ENCODE measurements at places on chromosomes 6 and 20.

GRCh38 chr6:157060440-157060952 lies 262.8 kb downstream of the TMEM242 start:
- no peak for DNase-seq
- H3K36me3 ChIP-seq, result no peaks in the 10 kb centered on the region
- H3K27ac ChIP-seq, result no peak overlapping the region

DNA sequence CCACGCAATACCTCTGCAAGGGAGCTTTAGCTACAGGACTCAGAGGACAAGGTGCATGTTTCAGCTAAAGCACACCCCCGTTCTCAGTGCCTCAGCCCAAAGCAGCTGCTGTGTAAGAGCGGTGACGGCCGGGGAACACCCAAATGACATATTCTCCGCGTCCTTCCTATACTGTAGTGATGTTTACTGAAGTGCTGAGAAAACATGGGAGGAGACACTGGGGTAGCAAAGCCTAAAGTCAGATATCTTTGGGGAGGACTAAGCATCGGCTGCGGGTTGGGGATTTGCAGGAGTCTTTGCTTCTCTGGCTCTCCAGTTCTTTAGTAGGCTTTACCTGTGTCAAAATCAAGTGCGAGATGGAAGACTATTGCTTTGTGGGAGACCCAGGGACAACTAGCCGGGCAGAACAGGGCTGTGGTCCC lies 1.7 kb downstream of the SLC22A23 start:
- H3K4me1 ChIP-seq, result peaks cover 21% of the 10 kb centered on the region
- peak; percentile 23 for DNase-seq
- peak overlapping the region; percentile 51 for H3K4me3 ChIP-seq

- no peak overlapping the region for H3K4me3 ChIP-seq
- DNase-seq, result no peak
- no peaks in the 10 kb centered on the region for H3K27me3 ChIP-seq
- no peak overlapping the region for H3K27ac ChIP-seq
These were observed 177.0 kb downstream of the FOXC1 start for GRCh38 chr6:1786455-1787453.

DNA sequence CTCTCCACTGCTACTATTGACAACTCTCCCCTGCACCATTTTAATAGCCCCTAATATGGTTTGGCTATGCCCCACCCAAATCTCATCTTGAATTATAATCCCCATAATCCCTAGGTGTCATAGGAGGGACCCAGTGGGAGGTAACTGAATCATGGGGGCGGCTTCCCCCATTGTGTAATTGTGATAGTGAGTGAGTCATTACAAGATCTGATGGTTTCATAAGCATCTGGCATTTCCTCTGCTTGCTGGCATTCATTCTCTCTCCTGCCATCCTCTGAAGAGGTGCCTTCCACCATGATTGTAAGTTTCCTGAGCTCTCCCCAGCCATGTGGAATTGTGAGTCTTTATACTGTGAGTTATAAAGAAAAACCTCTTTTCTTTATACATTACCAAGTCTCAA lies 74.1 kb upstream of the TCF21 start:
- no peaks in the 10 kb centered on the region for H3K36me3 ChIP-seq
- DNase-seq, result no peak
- H3K4me3 ChIP-seq, result no peak overlapping the region
- no peaks in the 10 kb centered on the region for H3K27me3 ChIP-seq

- no peak for DNase-seq
- H3K4me3 ChIP-seq, result no peak overlapping the region
- peaks cover 5% of the 10 kb centered on the region for H3K36me3 ChIP-seq
- H3K27ac ChIP-seq, result no peak overlapping the region
- no peaks in the 10 kb centered on the region for H3K27me3 ChIP-seq
These were observed 23.5 kb downstream of the NOL7 start for GRCh38 chr6:13638626-13639025.

Measured in muscle of leg (tissue), 16 donors.